ENCODE measurements at places on chromosomes 12 and 14.

- no peak for DNase-seq
These were observed 12.3 kb downstream of the METTL3 start for GRCh38 chr14:21498540-21499526.

- no peak for DNase-seq
These were observed 46.0 kb upstream of the OR5AU1 start for GRCh38 chr14:21201732-21202462.

DNA sequence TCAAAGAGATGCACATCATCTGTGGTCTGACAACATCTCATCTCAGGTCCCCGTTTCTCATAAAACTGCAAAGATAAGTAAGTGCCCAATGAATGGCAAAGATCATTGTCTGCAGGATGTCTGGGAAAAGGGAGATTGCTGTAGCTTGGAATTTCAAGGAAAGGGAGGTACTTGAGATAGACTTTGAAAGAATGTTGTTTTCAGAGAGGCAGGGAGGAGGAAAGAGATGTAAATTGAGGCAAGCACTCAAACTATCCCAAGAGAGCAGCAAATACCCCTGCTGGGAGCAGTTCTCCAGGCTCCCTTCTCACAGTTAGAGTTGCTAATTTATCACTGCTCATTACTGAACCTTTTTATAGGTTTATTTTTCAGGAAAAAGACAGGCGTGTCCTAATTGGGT, 107.1 kb downstream of the MYRFL start:
- DNase-seq: no peak

DNA sequence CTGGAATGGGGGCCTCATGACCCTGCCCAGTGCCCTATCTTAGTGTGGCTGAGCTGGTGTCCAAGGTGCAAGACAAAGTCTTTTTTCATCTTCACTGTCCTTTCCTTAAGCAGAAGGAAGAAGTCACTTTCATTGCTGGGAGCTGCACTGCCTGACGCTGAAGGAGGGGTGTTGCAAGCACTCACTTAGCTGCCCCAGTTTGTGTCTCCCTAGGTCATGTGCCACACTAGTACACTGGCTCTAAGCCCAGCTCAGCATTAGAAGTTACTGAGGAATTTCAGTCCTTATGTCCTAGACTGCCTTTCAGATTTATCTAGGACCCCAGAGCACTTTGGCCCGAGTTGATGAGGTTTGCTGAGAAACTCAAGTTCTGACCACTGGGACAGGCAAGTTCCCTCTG, 952.0 kb upstream of the USP15 start:
- no peak for DNase-seq

DNA sequence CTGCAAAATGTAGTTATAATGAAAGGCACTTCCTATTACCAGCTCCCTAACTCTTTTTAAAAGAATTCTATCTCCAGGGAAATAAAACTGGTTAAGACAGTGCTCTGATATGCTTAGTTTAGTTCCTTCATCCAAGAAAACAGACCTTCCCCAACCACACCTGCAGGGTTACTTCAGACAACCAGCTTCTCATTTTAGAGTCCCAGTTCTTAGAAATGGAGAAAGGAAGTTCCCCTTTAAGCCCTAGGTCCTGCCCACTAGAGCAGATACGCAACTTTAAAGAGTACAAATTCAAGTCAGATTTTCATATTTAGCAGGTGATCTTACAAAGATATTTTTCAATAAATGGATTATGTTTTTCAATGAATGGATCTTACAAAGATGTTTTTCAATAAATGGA, 4.4 kb upstream of the WSB2 start:
- no peak for DNase-seq

DNA sequence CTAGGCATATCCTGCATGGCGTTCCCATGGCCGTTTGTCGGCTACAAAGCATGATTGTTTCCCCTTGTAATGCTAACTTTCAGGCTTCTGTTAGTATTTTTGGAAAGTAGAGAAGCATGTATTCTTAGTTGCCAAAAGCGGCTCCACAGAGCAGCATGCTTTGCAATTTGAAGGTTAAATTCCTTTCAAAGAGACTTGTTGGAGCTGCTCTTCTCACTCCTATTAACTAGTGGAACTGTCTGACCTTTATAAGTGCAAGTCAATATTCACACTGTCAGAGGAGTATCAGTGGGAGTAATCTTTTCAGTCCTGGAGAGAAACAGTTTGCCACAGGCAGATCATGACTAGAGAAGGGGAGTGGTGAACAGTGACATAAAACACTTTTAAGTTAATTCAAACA, 656.1 kb upstream of the NOVA1 start:
- no peak for DNase-seq

- no peak for DNase-seq
These were observed 131.5 kb downstream of the SLC38A6 start for GRCh38 chr14:61112506-61112905.

DNA sequence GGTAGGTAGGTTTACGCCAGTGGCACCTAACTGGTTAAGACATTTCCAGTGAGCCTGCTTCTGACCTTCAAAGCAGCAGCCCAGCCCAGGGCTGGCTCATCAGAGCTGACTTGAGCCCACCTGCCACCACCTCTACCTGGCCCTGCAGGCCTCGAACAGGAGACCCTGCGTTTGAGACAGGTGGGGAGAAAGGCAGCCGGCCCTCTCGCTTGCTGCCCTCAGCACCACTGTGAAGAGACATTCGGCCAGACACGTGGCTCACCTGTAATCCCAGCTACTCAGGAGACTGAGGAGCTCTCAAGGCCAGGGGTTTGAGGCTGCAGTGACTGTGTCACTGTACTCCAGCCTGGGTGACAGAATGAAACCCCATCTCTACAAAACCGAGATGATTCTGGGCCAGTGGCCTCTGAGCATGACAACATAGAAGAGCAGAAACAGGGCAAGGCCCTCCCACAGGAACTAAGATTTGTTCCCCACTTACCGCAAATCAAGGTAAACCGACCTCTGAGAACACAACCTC, 74.2 kb downstream of the TESC start:
- no peak for DNase-seq

- no peak for DNase-seq
These were observed 73.1 kb downstream of the ACADS start for GRCh38 chr12:120798696-120799095.

GRCh38 chr12:70719672-70720420, 82.6 kb upstream of the PTPRB start:
- DNase-seq: peak; percentile 12

- DNase-seq: no peak
These were observed 485 bp upstream of the PNMA1 start for GRCh38 chr14:73714656-73715081.

DNA sequence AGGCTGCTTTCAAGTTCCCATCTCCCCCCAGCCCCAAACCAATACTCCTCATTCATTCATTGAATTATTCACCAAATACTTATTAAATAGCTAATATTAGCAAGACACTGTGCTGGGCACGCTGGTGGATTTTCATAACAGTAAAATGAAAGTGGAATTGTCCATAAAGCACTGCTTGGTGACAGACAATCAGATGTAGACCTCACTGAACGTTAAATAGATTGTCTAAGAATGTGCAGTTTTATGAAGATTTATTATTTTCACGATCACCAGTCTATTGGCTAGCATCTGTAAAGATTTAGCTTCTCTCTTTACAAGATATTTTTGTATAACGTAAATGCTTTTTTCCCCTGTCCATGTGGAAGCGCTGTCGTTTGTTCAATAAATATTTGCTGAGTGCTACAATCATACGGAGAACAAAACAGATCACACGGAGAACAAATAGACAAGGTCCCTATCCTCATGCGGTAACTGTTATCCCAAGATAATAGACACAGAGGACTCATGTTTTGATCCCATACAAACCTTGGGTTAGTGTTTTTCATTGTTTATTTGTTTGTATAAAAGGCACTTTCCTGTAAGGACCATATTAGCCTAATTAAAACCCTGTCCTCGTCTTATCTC, 397.6 kb downstream of the BCAT1 start:
- DNase-seq: no peak

GRCh38 chr14:68384335-68384734, 408.5 kb downstream of the ZFP36L1 start:
- DNase-seq: no peak

- DNase-seq: no peak
These were observed 17.3 kb downstream of the KLRB1 start for GRCh38 chr12:9590441-9590840.

DNA sequence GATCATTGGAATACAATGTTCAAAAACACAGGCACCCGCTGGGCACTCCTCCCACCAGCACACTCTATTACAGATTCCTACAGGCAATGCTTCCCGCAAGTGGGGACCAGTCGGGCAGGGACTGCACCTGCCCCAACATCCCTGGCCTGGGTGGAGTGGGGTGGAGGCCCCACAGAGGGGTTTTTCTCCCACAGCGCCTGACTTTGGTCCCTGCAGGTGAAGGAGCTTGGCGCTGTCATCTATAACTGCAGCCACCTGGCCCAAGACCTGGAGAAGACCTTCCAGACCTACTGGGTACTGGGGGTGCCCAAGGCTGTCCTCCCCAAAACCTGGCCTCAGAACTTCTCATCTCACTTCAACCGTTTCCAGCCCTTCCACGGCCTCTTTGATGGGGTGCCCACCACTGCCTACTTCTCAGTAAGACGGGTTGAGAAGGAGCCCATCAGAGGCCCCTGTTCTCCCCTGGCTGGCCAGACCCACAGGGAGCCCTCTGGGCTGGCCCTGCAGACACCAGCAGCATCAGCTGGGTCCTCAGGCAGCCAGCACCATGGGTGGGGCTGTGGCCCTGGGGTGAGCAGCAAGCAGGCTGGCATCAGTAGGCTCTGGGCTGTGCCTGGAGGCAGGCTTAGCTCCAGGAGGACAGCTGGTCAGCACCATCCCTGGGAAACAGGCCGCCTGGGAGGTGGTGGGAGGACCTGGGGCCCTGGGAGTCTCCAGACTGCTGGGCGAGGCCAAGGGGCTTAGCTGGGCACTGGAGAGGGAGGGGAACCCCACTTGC, 6.0 kb downstream of the PLD4 start:
- no peak for DNase-seq
